NCI-H345 (cell line): ENCODE measurements at places on chromosomes 6 and 20.

- peak; percentile 84 for DNase-seq
Measured at GRCh38 chr6:101626269-101626668, 232.8 kb downstream of the GRIK2 start.

- DNase-seq: no peak
Measured at GRCh38 chr20:3402453-3402852, 5.0 kb downstream of the DNAAF9 start.

DNA sequence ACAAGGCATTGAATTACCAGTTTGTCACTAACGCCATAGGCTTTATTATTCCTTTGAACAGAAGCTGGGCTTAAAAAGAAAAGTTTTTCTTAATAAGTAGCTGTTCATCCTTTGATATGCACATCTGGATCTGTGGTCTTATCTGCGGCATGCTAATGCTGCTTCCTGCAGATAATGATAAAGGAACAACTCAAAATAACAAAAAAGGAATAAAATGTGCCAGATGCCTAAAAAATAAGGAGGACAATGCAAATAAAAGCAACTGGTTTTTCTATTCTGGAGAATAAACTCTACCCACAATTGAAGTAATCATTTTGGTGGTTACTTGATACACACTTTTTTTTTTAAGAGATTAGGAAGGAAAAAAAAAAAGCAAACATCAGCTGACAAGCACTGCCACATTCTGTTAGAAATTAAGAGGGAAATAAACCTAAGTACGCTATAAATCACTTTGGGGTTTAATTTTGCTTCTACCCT, 156.8 kb upstream of the SALL4 start:
- DNase-seq: no peak

DNA sequence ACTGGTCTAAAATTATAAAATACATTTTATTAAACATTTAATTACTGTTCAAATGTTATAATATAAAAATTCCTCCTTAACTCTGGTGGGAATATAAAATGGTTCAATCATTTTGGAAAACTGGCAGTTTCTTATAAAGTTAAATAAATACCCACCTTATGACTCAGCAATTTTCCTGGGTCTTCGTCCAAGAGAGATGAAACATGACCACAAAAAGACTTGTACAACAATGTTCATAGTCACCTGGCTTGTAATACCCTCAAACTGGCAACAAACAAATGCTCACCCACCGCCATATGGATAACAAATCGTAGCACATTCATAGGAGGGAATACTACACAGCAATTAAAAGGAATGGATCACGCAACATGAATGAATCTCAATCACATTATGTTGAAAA, 66.0 kb upstream of the RIN2 start:
- DNase-seq: no peak

- DNase-seq: no peak
Measured at GRCh38 chr6:77440206-77440976, 22.9 kb downstream of the HTR1B start.

GRCh38 chr20:25859649-25860530, 163.2 kb upstream of the ZNF337 start:
- DNase-seq: peak; percentile 88

- DNase-seq: peak; percentile 83
Measured at GRCh38 chr20:31684153-31685015, 38.3 kb downstream of the BCL2L1 start.

GRCh38 chr6:33417128-33417902, 592 bp downstream of the CUTA start:
- DNase-seq: no peak

DNA sequence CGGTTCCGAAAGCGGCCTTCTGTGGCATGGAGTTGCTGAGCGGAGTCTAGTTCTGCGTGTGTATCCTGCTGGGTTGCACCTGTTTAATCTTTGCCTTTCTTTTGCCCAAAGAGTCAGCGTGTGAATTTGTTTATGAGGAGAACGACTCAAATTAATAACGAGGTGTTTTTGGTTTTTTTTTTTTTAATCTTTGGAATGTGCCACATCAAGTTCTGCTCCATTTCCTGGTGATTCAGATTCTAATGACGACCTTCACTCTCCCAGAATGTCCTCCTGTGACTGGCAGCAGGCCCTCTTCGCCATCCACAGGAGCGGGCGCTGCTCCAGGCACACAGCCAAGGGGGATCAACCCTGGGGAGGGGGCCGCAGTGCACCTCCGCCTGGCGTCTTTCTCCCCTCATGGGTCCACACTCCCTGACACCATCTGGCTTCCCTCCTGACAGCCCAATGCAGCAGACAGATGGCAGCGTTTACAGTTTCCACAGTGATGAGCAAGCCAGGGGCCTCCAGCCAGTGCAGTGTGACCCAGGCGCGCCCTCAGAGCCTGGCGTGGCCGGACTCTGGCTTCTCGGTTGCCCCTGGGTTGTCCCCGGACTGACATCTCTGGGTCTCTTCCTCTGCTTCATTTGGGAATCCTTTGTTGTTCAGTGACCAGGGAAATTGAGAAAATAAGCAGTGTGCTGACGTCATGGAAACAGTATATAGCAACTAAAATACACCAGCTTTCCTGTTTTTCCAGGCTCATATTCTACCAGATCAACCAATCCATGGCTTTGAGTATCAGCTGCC, 27.5 kb upstream of the AFDN start:
- DNase-seq: peak; percentile 19

DNA sequence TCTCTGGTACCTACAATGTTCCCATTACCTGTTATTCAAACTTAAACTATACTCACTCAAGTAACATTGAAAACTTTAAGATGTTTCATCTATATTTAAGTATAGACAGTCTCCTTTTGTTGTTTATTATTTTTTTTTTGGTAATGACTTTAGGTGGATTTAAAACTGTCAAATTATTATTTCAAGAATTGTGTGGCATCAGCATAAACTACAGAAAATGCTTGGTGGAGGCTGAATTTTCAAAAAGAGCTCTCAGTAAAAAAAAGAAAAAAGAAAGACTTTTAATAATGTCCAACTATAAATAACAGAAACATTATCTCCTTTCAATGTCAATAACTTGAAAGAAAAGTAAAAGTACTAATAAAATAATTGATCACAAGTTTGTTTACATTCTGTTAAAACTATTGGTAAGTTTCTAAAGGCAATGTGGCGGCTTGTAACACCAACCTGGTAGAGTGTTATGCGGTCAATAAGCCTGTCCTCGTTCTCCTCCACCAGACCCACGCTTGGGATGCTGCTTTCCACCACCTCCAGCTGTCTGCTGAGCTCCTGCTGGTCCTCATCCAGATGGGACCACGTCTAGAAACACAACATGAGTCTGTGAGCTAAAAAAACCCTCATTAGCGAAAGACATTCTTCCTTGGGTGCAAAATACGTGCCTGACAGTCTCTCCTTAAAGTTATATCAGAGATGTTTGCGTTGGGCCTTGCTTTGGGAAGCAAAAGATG, 400.6 kb downstream of the SYNE1 start:
- no peak for DNase-seq

DNA sequence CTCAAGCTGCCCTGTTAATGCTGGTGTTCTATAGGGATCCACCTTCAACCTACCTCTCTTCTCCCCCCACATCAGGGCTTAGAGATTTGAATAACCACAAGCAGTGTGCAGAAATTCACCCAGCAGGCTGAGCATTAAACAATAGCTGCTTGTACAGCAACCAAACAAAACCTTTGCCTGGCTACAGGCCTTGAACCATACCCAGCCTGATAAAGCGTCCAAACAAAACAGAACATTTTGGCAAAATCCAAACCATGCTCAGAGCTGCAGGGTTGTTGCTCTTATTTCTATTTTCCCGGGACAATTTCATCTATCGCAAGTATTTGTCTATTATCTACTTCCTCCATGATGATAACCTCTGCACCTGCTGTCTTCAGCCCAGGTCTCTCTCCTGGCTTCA, 142.3 kb downstream of the UNC5CL start:
- no peak for DNase-seq

- DNase-seq: no peak
Measured at GRCh38 chr6:119739769-119740168, 390.2 kb upstream of the MAN1A1 start.

DNA sequence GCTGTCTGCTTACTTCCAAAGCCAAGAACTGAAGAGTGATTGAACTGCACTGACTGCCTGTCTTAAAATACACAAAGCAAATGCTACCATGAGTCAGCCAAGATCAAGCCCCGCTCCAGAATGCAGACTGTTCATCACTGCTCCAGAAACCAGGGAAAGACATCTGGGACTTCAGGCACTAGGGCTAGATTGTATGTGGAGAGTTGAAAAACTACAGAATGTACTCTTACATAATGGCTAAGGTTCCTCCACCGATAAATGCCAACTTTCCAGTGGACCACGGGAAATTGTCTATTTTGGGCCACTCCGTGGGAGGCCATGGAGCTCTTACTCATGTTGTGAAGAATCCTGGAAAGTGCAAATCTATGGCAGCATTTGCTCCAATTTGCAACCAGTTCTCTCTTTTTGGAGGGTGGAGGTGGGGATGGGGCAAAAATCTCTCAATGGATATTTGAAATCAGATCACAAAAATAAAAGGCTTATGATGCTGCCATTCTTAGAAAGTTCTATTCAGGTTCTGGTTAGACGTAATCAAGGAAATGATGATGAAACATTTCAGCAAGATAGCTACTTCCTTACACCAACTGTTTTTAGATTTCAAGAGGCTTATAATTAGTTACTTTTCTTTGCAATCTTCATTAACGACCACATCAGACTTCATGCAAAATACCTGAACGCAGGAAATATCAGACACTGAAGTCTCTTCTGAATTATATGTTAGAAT, 11.8 kb upstream of the CAP2 start:
- no peak for DNase-seq

GRCh38 chr6:15521582-15521981, 141.2 kb downstream of the DTNBP1 start:
- DNase-seq: no peak

DNA sequence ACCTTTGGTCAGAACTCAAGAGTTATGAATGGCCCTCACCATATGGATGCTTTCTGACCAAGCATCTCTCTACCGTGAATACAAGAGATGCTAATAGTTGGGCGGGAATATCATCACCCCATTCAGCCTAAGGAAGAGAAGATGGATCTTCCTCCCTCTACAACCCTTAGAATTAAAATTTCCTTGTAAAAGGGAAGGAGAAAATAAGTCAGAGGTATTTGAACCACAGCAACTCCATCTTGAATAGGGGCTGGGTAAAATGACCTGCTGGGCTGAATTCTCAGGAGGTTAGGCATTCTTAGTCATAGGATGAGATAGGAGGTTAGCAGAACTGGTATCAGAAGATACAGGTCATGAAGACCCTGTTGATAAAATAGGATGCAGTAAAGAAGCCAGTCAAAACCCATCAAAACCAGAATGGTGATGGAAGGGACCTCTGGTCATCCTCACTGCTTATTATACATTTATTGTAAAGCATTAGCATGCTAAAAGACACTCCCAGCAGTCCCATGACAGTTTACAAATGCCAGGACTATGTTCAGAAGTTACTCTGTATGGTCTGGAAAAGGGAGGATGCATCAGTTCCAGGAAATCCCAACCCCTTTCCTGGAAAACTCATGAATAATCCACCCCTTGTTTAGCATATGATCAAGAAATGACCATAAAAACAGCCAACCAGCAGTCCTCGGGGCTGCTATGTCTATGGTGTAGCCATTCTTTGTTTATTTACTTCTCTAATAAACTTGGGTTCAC, 101.2 kb downstream of the DTNBP1 start:
- DNase-seq: no peak

- no peak for DNase-seq
Measured at GRCh38 chr20:37776049-37776448, 82.2 kb downstream of the CTNNBL1 start.

DNA sequence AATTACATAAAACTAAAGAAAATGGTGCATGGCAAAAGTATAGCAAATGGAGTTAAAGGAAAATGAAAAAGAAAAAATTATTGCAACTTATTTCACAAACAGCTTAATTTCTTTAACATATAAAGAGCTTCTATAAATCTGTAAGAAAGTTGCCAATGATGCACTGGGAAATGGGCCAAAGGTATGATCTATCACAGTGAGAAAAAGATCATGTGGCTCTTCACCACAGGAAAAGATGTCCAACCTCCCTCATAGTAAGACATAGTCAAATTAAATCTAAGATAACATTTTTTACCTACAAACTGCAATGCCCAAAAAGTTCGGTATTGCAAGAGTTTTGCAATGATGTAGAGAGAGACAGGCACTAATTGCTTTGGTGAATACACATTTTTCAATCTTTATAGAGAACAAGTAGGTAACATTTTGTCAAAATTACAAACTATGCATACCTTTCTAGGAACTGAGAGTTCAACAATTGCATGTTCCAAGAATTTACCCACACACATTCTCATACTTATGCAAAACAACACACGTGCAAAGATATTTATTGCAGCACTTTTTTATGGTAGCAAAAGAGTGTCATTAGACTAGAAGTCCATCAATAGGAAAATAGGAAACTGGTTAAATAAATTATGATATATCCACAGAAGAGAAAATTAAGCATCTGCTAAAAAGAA, 372.6 kb downstream of the QKI start:
- no peak for DNase-seq

DNA sequence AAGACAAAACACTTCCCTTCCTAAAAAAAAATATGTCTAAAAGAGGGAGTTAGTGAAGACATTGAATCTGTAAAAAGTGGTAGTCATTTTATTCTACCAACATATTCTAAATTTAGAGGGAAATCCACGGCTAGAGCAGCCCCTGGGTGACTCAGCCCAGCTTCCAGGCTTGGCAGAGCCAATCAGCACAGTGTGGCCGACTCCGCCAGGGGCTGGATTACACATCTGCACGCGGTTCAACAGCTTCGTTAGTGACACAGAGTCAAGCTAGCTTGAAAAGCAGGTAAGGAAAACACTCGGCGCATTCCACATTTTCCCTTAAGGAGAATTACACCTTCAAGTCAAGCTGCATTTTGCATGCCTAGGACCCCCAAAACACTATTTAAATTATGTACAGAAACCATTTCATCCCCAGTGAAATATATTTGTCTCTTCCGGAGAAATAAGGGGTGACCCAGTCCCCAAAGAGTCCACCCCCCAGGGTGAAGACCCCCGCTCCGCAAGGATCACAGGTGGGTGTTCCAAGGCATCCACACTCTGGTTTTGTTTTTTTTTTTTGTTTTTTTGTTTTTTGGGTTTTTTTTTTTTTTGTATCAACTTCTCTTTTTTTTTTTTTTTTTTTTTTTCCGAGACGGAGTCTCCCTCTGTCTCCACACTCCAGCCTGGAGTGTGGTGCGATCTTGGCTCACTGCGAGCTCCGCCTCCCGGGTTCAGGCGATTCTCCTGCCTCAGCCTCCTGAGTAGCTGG, 58.4 kb upstream of the ARID1B start:
- no peak for DNase-seq

GRCh38 chr6:5909721-5910120, 97.0 kb downstream of the NRN1 start:
- DNase-seq: no peak

DNA sequence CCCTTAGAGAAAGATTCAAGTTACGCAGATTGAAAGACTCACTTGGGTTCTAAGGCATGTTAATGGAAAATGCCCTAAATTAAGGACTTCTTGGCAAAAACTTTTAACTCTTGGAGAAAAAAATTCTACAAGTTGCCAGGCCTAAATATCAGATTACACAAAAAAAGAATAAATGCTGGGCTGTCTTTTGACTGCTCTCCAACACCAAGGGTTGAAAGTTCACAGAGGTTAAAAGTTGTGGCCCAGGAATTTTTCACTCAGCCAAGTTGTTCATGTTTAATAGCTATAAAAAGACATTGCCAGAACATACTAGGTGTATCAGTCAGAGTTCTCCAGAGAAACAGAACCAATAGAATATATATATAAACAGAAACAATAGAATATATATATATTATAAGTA, 268.4 kb upstream of the PRND start:
- DNase-seq: no peak

GRCh38 chr20:4896971-4897497, 104.3 kb downstream of the SLC23A2 start:
- no peak for DNase-seq

GRCh38 chr6:5105146-5105545, 20.0 kb downstream of the PPP1R3G start:
- DNase-seq: no peak

GRCh38 chr20:48724891-48725554, 102.8 kb downstream of the PREX1 start:
- no peak for DNase-seq
